ENCODE measurements at places on chromosomes 7 and 10.

DNA sequence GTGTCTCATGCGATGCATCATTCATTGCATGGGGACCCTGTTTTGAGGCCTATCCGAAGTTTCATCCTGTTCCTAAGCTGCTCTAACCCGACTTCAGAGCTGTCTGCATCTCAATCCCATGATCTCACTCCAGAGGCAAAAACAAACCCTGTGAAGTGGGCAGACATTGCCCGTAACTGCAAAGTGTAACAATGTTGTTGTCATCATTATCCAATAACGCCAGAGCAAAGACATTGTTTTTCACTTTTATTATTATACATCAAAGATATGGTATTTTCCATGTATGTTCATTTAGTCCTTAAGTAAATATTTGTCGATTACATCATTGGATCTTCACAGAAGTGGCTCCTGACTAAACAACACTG is 246.7 kb downstream of the KLF6 start:
- no peak for DNase-seq

GRCh38 chr10:51156926-51157325 is 82.6 kb downstream of the PRKG1 start:
- DNase-seq, result no peak

DNA sequence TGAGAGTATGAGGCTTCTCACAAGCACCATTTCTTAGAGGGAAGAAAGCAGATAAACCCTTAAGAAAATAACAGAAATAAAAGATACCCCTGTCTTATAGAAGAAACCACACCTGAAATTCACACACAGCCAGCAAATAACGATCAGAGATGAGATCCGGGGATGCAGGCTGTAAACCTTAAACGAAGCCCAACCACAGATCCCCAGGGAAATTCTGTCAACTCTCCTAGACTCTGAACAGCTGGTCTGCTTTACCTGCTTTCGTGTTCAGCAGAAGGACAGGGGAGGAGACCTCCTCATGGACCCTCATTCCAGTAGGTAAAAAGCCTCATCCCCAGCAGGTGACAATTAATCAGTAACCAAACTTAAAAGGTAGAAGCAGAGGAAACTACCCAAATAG is 45.0 kb downstream of the VOPP1 start:
- no peak for DNase-seq

DNA sequence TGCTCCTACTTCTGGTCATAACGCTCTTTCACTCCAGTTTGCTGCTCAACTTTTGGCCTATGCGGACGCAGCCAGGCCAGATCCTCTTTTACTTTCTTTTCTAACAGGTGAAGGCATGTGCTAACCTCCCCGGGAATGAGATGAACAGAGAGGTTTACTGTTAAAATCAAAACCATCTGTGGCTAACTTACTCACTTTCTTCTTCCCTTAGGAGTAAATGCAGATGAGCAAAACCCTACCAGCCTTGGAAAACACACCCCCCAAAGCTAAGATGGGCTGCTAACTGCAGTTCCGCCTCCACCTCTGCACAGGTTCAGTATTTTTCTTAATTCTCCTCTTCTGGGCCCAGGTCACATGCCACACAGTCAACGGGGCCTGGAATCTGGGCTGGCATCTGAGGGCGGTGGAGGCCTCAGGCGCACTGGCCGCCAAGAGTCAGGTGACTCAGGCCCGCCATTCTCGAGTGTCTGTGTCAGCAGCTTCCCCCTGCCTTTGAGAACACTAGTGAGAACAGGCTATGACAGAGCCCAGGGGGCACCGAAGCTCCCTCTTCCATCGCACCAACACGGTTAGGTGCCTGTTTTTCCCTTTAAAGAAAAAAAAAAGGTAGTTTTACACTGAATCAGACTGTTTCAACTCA is 11.1 kb downstream of the FAM53B start:
- DNase-seq, result peak; percentile 64

DNA sequence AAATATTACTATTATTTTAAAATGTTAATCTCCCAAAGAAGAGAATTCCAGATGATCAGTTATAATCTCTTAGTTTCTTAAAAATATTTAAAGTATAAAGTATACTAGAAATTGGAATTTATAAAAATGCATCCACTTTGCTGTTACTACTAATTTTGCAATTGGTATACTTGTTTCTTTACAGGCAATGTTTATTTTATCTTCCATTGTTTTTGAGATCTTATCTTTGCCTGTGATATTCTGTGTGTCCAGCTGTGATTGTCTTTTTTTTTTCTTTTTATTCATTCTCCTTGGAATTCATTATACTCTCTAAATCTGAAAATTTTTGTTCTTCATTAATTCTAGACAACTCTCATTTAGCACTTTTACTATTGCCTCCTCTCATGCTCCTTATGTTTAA is 652.6 kb downstream of the TNS3 start:
- DNase-seq, result no peak

- no peak for DNase-seq
Observed at GRCh38 chr10:106224676-106225075, 939.8 kb downstream of the SORCS1 start.

DNA sequence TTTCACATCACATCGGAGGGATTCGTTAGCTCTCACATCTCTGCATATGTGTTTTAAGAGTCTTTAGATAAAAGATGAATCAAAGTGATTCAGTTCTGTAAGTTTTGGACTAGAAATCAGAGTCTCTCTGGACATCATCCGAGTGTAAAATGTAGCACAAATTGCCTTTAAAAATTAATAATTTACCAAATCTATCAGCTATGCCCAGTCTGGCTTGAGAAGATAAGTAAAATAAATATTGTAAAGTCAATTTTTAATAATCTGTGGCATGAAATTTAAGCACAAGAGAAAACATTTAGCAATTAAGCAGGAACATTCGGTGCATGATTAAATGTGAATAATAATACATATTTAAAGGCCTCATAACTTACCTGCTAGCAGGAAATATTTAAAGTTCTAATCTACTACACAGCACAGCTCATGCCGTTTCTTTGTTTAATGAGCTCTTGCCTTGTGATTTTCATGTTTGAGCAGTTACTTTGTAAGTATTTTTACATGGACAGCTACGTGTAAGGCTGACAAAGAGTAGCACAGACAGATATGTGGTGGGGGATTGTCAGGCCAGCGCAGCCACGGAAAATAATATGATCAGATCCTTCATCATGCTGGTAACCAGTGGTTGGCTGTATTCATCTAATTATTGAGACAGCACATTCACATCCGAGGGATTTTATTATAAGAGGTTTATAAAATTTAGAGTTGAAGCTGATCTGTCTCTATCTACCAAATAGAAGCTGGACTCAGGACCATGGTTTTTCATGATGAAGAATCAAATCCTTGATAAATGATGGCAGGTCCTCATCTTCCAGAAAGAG is 317.3 kb downstream of the ADARB2 start:
- no peak for DNase-seq

- no peak for DNase-seq
Observed at GRCh38 chr7:90889210-90889609, 293.1 kb downstream of the CDK14 start.

DNA sequence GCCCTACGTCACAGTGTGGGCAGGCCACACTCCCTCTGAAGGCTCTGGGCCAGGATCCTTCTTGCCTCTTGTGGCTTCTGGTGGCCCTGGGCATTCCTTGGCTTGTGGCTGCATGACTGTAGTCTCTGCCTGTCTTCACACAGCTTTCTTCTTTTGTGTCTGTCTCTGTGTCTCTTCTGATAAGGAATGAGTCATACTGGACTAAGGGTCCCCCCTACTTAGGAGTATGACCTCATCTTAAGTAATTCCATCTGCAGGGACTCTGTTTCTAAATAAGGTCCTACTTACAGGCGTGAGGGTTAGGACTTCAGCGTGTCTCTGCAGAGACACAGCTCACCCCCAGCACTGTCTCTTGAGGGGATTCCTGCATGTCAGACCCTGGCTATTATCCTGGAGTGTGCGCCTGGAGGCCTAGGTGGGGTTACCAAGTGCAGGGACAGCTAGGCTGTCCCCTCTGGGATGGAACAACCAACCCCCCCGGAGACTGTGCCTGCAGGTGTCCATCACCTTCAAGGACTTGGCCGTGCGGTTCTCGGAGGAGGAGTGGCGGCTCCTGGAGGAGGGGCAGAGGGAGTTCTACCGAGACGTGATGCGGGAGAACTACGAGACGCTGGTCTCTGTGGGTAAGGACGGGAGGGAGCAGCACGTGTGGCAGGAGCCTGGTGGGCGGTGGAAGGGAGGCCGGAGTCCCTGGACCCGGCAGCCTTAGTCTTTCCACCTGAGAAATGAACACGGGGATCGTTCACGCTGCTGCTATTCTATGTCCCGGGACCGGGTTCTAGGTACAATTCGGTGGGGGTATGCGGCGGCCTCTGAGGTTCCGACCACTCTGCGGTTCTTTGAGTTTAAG is 54.1 kb downstream of the ZNF467 start:
- DNase-seq, result no peak

DNA sequence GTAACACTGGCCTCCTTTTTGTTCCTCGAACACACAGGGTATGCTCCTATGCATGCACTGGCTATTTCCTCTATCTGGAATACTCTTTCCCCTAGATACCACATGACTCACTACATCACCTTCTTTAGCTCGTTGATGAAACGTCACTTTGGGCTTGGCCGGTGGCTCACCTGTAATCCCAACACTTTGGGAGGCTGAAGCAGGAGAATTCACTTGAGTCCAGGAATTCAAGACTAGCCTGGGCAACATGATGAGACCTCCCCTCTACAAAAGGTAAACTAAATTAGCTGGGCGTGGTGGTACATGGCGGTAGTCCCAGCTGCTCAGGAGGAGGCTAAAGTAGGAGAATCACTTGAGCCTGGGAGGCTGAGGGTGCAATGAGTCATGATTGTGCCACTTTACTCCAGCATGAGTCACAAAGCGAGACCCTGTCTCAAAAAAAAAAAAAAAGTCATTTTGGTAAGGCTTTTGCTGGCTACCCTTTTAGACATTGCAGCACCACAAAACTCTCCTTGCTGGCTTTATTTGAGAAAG is 14.5 kb downstream of the ANKIB1 start:
- DNase-seq, result no peak

DNA sequence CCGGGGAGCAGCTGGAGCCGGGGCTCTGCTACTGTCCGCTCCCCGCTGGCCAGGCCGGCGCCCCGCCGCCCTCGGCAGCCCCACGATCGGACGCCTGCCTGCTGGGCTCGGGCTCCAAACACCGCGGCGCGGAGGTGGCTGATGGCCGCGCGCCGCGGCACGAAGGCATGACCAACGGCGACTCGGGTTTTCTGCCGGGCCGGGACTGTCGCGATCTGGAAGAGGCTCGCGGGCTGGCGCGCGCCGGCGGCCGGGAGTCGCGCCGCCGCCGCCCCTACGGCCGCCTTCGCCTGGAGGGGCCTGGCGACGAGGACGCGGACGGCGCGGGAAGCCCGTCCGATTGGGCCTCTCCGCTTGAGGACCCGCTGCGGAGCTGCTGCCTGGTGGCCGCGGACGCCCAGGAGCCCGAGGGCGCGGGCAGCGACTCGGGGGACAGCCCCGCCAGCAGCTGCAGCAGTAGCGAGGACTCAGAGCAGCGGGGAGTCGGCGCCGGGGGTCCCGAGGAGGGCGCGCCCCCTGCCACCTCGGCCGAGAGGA is 570 bp downstream of the TBC1D12 start:
- DNase-seq, result peak; percentile 38

DNA sequence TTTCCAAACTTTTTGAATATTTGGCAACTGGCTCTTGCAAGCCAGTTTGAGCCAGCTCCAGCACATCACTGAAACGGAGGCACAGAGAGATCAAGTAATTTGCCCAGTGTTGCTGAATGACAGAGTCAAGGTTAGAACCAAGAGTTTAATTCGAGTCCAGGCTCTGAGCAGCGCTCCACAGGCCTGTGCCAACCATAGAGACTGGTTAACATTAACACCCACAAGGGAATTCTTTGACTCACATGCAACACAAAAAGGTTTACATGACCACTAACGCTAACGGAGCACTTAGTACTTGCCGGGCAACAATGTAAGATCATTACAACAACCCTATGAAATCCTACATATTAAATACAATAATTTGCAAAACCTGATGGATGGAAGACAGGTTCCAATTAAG is 1.5 kb downstream of the RGS10 start:
- no peak for DNase-seq

GRCh38 chr7:136940917-136941316 is 72.5 kb downstream of the CHRM2 start:
- no peak for DNase-seq

DNA sequence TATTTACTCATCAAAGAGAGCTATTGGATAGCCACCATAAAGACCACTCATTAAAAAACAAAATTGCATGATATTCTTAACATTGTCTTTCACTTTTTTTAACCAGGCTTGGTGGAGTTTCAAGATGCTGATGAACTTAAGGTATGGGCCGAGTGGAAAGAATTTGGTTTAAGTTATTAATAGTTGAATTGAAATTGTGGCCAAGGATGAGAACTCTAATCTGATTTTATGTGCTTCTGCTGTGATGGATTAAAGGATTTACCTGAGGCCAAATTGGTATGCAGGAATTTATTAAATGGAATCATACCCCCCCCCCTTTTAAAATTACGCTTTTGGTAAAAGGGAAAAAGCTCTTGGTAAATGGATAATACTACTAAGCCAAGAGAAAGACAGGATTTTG is 33.8 kb upstream of the TOMM7 start:
- no peak for DNase-seq

DNA sequence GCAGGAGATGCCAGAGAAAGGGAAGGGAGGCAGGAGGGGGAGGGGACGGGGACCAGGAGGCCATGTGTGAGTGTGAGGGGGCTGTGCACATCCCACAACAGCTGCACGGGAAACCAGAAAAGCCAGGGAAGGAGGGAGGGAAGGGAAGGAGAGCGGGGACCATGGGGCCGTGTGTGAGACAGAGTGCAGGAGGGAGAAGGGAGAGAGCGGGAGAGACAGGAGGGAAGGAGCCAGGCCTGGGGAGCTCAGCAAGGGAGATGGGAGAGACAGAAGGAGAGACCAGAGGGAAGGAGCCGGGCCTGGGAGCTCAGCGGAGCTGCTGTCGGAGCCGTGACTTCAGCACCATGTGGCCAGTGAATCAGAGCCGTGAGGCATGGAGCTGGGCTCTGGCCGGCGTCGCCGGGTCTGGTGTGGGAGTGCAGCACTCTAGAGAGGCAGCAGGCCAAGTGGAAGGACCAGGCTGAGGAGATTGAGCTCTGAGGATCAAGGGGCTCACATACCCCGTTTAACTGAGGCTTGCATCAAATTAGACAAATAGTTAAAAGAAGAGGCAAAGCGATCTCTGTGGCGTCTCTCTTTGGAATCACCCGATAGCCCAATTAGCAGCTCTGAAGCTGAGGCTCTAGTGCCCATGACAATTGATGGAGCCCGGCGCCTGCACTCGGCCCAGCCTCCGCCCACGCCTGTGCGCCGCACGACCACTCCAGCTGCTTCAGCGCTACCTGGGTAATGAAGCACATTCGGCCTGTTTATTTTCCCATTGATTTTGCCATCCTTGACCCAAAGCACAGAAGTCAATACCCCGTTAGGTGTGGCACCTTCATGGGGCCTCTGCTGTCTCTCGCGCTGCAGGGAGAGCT is 150.4 kb downstream of the MAD1L1 start:
- no peak for DNase-seq

- DNase-seq, result no peak
Observed at GRCh38 chr10:33025039-33025438, 67.0 kb upstream of the ITGB1 start.

GRCh38 chr10:124802313-124802675 is 675 bp downstream of the ABRAXAS2 start:
- DNase-seq, result peak; percentile 11
